Muscle of arm (tissue), 14 donors: ENCODE measurements at places on chromosomes 1 and 21.

GRCh38 chr1:21321963-21322680 is 31.9 kb upstream of the ECE1 start:
- DNase-seq = no peak

DNA sequence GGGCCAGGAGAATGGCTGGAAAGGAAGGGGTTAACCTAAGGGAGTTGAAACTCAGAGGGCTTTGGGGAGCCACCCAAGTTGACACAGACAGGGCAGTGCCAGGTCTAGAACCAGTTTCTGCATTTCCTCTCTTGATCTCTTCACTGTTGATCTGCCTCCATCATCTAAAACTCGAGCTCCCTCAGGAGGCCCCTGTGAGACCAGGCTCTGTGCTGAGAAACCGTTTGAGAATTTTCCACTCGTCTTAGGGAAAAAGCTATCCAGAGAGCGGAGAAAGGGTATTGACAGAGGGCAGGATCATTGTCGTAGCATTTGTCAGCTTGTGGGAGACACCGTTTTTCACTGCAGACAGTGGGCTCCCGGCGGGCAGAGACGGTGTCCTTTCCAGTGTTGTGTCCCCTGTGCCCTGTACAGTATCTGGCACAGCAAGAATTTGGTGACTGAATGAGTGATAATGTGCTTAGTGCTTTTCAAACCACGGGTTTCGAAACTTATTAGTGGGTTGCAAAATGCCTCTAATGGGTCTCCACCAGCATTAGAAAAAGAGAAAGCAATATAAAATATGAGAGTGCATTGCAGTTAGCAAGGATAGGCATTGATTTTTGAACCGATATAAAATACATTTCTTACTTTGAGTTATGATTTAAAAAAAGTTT is 31.1 kb downstream of the PROK1 start:
- no peak for DNase-seq

DNA sequence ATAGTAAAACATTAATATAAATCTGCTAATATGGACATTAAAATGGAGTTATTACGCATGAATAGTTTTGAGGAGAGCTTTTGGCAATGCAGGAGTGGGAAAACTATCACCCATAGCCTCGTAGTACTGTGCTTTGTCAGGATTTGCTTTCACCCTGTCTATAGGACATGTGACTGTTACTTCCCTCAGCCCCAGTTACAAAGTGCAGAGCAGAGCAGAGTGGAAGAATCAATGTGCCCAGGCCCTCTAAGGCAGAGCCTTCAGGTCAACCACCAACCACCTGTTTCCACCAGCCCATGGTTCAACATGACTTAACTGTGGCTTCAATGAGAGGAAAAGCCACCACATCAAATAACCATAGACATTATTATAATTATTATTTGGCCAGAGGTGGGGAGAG is 68.9 kb upstream of the C8B start:
- no peak for DNase-seq

DNA sequence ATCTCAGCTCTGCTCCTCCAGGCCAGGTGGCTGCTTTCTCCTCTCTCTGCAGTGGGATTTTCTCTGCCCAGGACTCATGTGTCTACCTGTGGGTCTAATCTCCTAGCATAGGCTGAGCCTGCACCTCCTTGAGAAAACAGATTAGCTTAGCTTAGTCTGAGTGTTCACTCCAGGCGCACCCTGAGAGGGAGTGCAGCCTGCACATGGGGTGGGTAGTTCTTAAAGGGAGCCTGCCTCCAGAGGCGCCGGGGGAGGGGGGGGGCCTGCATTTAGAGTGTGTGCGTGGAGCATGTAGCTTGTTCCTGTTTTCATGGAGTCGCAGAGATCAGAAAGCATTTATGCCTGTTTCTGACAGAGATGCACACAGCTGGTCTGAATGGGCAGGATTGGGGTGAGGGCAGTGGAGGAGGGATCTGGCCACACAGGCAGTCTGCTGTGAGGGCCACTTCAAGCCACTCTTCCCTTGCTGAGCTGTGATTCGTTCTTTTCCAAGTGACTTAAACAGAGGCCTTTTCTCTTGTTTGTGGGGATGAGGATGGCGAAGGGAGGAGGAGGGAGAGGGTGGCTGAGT is 45.2 kb downstream of the GALNT2 start:
- no peak for DNase-seq
